MG63 (cell line): ENCODE measurements at places on chromosomes 5 and 9. TPM values are rescaled to one million over a fixed set of nuclear protein-coding genes. Genes with fewer than 3 reads are reported as not detected.

- no peak for DNase-seq
Observed at GRCh38 chr5:17061973-17062470, 125.9 kb upstream of the MYO10 start.

Gene PCDHB13
- total RNA-seq, result 0.40 TPM in 1 of 2 replicates, not detected in the other

DNA sequence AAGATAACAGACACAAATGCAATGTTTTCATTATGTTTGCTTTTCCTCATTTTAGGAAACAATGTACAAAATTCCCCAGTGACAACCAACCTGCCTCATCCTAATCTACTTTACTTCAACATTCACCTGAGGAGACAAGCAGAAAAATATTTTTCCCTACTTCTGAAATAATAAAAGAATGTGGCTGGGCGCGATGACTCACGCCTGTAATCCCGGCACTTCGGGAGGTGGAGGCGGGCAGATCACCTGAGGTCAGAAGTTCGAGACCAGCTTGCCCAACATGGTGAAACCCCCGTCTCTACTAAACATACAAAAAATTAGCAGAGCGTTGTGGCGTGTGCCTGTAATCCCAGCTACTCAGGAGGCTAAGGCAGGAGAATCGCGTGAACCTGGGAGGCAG, 36.9 kb downstream of the MYO10 start:
- DNase-seq, result no peak

DNA sequence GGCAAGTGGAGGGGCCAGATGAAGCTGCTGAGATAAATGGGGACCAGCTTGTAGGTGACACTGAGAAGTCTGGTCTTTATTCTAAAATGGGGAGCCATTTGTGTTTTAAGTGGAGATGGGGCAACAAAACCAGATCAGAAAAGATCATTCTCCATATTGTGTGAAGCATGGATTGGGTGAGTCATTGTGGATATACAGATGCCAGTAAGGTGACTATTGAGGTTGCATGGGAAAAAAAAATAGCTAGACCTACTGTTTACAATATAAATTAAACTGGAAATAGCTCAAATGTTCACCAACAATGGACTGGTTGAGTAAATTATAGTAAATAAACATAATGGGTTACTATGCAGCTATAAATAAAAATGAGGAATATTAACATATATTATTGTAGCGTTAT, 5.4 kb upstream of the MAP1B start:
- DNase-seq, result no peak

- no peak for DNase-seq
Observed at GRCh38 chr5:78574131-78574673, 74.4 kb downstream of the LHFPL2 start.

GRCh38 chr5:55232985-55233928, at the start of gene CCNO:
CCNO (minus strand) TSS chr5:55233608; CDS start chr5:55233523, 85 bp downstream.
- DNase-seq, result peak; percentile 89
